ENCODE measurements at places on chromosomes 2 and 18.
A peak's percentile ranks its signal among the peaks of the same experiment; 100 is the strongest.

GRCh38 chr2:204842661-204843485 lies 297.6 kb downstream of the PARD3B start:
- no peak for DNase-seq

DNA sequence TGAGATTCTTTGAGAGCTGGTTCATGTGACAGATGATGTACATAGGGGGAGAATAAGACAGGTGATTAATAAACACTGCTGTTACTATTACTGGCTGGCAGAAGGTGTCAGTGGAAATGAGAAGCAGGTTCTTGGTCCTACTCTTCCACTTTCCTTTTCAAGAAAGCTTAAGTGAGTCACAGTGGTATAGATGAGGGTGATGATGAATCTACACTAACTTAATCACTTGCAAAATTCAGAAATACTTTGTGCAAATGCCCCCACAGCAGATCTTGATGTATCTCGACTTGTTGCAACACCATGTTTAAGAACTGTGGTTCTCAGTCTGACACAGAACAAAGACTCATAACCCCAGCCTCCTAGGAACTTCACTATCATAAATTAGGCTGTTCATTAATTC lies 35.9 kb upstream of the MGAT5 start:
- DNase-seq: no peak

GRCh38 chr2:54092940-54093339 lies 22.5 kb upstream of the ACYP2 start:
- DNase-seq: no peak

- DNase-seq: no peak
Observed at GRCh38 chr2:191190435-191190834, 39.6 kb upstream of the STAT4 start.

- no peak for DNase-seq
Observed at GRCh38 chr2:42951263-42951938, 159.0 kb upstream of the HAAO start.

- no peak for DNase-seq
Observed at GRCh38 chr2:71457123-71457915, 4.0 kb downstream of the DYSF start.

DNA sequence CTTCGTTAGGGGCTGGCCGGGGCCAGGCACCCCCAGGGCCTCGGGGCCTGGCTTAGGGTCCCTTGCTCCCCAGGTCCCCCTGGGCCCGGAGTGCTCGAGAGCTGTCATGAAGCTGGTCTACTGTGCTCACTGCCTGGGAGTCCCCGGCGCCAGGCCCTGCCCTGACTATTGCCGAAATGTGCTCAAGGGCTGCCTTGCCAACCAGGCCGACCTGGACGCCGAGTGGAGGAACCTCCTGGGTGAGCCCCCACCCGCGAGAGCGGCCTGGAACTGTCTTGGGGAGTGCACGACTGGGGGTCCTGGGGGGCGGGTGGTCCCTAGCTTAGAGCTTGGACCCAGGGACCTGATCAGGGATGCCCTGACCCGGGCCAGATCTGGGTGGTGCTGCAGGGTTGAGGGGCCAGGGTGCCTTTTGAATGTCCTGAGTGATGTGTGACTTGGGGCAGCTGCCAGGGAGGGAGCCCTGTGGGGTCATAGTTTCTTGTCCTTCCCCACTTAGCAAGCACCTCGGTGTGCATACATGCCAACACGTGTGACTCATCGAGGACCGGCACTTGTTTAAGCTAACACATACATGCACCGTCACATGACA lies 27.9 kb downstream of the GPC1 start:
- peak; percentile 0 for DNase-seq

GRCh38 chr2:184178229-184178628 lies 420.1 kb upstream of the ZNF804A start:
- DNase-seq: no peak

DNA sequence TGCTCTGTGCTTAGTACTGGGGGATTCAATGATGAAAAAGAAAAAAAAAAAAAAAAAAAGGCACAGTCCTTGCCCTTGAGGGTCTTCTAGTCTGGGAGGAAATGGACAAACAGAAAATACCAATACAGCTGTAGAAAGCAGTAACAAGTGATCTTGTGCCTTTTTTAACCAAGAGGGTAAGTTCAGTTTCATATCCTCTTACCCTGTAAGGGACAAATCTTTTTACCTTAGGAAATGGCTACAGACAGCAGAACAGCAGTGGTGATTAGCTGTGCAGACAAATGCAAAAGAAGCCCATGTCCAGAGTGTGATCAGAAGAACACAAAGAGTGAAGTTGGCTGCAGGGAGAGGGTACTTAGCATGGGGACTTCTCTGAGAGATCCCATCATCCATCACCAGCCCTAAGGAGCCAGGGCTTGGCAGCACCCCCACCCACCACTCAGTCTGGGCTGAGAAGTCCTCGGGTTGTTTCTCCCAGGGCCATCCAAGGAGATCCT lies 102.9 kb downstream of the ALPK2 start:
- DNase-seq: no peak

- no peak for DNase-seq
Observed at GRCh38 chr2:78330193-78330592, 695.3 kb upstream of the REG3G start.

DNA sequence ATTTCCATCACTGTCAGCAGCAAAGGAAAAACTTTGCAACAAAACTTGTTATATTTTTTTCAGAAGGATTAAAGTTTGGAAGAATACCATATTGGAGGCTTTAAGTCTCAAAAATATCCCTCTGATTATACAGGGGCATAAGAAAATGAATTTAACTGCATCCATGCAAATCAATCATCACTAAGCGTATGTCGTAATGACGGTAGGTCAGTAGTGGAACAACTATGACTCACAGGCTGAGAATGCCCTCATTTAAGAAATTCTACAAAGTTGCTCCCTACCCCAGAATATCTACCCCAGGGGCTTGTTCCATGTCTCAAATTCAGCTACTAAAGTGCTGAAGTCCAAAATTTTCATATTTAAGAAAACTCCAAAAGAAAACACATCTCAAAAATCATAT lies 12.5 kb upstream of the NAB1 start:
- DNase-seq: no peak

DNA sequence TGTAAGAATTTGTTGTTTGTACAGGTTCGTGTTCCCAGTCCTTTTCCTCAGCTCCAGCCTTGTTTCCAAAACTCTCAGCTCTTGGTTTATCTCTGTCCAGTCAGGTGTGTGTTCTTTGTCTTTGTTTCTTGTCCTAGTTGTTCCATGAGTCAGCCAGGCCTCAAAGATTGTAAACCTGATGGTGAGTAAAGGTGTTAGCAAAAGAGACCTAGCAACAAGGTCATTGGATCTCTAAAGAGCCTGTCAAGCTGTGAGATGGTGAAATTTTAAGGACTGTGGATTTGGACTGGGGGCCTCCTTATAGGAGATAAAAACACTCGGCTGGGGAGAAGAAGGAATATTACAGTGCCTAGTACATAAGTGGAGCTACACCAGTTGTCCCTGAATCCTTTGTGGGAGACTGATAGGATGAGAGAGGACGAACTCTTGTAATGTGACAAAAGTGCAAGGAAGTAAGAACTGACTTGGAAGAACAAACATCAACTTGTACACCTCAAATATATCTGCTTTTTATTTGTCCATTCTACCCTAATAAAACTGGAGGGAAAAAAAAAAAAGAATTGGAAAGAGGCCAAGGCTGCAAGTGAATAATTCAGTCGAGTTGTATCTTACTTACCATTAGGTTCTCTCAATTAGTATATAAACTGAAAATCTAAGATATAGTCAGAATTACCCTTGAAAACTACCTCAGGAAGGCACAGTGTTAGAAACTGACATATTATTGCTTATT lies 37.2 kb downstream of the ITGA6 start:
- no peak for DNase-seq

DNA sequence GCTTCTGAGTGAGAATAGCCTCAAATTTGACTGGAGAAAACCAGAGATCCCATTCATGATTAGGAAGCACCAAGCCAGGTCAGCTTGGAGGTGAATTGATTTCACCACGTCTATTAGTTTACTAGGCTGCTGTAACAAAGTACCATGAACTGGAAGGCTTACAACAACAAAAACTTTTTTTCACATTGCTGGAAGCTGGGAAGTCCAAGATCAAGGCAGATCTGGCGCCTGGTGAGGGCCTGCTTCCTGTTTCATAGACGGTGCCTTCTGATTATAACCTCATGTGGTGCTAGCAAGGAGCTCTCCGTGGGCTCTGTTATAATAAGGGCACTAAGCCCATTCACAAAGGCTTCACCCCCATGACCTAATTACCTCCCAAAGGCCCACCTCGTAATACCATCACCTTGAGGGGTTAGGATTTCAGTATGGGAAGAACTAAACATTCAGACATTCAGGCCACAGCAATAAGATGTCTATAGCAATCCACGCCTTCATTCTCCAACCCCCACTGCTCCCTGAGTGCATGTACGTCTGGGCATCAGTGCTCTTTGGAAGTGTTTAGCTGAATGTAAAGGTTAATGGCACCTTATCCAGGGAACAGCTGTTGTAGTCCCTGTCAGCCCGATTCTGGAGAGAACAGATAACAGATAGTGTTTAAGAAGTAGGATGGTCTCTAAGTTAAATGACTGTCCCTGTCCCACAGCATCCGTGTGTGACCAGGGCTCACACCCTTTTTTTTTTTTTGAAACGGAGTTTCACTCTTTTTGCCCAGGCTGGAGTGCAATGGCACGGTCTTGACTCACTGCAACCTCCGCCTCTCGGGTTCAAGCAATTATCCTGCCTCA lies 89.2 kb downstream of the SOCS6 start:
- no peak for DNase-seq

GRCh38 chr2:221750316-221750715 lies 178.2 kb upstream of the EPHA4 start:
- DNase-seq: no peak

GRCh38 chr2:203909974-203910373 lies 26.6 kb upstream of the ICOS start:
- no peak for DNase-seq

- DNase-seq: no peak
Observed at GRCh38 chr2:171991027-171991426, 8.7 kb upstream of the METAP1D start.

DNA sequence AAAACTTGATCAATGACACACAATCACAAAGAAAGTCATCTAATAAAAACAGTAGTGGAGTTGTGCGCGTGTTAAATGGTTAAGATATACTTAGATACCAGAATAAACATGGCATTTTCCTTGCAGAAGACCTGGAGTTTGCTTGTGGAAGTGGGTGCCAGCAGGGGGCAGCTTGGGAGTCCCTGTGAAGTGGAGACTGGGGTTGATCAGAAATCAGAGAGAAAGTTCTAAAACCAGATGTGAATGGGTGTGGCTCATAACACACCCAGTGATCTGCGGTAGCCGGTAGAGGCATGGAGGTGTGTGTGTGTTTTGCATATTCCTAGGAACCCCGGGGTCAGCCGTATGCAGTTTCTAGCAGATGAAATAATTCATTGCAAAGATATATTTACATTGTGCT lies 300.1 kb upstream of the TRIB2 start:
- DNase-seq: peak; percentile 47

GRCh38 chr2:118562144-118562543 lies 285.3 kb downstream of the EN1 start:
- no peak for DNase-seq

DNA sequence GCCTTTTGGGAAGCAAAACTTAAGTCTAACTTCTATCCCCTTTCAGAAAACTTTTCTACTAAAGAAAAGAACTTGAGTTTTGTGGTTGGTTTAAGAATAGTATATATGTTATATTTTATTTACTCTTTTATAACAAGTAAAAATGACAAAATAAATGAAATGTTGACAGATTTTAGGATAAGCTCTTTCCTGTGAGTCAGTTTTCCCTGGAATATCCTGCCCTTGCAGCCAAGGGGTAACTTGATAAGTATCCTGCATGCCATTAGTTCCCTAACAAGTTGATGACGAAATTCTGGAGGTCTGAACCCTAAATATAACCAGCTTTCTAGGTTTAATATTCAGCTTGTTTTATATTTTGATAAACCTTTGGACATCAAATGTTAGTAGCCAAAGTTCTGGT lies 7.3 kb upstream of the HTR2B start:
- DNase-seq: no peak

GRCh38 chr2:105803773-105804172 lies 59.1 kb downstream of the NCK2 start:
- no peak for DNase-seq

GRCh38 chr2:225076125-225076524 lies 33.9 kb upstream of the DOCK10 start:
- no peak for DNase-seq

GRCh38 chr18:44508474-44508873 lies 172.2 kb upstream of the SETBP1 start:
- no peak for DNase-seq

DNA sequence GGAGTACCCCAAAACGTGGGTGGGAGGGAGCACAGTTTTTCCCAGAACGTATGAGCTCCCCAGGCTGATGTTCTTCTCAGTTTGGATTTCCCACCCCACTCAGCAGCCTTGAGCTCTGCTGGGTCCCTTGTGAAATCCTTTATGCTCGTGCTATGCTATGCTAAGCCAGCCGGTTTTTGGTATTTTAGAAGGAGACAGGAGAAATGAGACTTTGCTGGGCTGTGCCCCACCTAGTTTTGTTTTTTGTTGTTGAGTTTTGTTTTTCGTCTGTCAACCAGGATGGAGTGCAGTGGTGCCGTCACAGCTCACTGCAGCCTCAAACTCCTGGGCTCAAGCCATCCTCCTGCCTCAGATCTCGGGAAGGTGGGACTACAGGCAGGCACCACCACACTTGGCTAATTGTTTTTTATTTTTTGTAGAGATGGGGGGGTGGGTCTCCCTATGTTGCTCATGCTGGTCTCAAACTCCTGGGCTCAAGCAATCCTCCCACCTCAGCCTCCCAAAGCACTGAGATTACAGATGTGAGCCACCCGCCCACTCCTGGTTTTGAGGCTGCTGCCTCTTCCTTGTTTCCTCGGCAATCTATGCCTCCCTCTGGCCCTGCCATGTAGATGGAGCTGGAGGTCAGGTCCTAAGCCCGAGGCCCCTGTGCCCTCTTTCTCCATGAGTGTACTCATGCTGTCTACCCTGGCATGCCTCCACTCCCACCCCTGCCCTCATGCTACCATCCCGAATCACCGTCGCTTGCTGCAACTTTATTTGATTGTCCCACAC lies 17.5 kb upstream of the MGAT4A start:
- DNase-seq: no peak

GRCh38 chr2:23565814-23566213 lies 180.8 kb downstream of the KLHL29 start:
- no peak for DNase-seq

GRCh38 chr18:79610461-79611039 lies 69.1 kb upstream of the CTDP1 start:
- DNase-seq: no peak

- no peak for DNase-seq
Observed at GRCh38 chr2:191174442-191174841, 23.6 kb upstream of the STAT4 start.

GRCh38 chr2:27191070-27191829 lies 20.6 kb upstream of the ATRAID start:
- DNase-seq: peak; percentile 25

DNA sequence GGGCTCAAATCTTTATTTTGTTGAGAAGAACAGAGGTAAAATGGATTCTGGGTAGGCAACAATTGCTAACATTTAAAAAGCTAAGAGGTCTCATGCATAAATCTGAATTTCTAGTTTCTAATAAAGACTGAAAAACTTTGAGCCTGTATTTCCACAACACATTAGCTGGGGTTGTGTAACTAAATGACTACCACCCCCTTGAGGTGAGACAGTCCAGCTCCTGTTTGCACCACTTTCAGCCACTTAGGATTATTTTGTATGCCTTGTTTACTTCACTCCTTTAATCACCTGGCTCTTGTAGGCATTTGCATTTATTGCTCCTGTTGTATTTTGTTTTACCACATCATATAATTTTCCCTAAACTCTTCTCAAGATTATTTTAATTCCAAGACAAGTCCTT lies 376.6 kb downstream of the PTH2R start:
- DNase-seq: no peak

- DNase-seq: no peak
Observed at GRCh38 chr2:239668651-239669050, 267.8 kb upstream of the HDAC4 start.
